ENCODE measurements at places on chromosomes 12 and 14.

GRCh38 chr12:108798551-108799221, 58.7 kb downstream of the SSH1 start:
- peak; percentile 34 for DNase-seq

GRCh38 chr14:77647853-77648252, 31.4 kb upstream of the SPTLC2 start:
- DNase-seq: no peak

- DNase-seq: no peak
These were observed 571.4 kb downstream of the NOVA1 start for GRCh38 chr14:26026384-26026783.

DNA sequence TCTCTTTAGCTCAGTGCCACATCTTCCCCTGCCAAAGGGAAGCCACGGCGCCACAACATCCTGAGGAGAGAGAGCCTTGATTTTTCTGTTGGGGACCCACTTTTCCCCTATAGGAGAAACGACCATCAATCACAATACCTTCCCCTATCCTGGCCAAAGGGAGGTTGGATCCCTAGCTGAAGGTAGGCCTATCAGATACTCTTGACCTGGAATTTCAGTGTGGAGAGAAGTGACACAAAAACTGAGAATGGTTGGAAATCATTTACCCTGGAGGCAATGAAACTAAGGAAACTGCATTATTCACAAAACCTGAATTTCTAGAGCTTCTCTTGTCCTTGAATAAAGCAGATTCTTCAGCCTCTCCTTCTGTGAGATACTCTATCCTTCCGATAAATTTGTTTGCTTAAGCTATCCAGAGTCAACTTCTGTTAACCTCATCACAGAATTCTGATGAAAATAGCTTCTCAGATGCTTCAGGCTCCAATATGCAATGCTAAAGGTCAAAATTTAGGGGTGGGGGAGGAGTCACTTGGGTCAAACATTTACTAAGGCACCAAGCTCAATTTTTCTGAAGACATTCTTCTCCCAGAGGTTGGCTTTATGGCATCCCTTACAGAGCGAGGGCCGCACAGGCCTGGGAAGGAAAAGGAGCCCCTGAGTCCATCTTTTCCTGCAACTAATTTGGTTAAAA, 27.0 kb upstream of the DUSP6 start:
- no peak for DNase-seq

- DNase-seq: no peak
These were observed 581.5 kb upstream of the TMEM132C start for GRCh38 chr12:127685491-127685890.

DNA sequence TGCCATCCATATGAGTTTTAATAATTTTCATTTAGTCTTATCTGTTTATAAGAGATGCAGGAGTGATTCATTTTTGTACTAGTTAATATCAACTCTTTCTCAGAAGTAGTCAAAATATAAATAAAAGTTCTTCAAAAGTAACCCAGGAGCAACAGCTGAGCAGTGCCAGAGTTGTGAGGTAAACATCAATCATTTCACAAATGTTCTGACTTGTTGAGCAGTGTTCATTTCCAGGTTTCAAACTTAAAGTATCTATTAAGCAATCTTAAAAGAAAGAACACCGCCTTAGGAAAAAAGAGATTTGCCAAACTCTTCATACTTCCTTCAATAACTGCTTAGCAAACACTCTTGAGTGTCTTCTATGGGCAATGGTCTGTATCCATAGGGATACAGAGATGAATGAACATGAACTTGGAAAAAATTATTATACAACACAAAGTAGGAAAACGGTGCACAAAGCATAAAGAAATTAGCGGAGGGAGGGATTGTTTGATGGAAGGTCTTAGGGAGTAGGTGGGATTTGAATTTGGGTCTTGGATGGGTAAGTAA, 41.9 kb upstream of the POC1B start:
- no peak for DNase-seq

GRCh38 chr12:109606320-109607028, 32.9 kb downstream of the MVK start:
- no peak for DNase-seq

DNA sequence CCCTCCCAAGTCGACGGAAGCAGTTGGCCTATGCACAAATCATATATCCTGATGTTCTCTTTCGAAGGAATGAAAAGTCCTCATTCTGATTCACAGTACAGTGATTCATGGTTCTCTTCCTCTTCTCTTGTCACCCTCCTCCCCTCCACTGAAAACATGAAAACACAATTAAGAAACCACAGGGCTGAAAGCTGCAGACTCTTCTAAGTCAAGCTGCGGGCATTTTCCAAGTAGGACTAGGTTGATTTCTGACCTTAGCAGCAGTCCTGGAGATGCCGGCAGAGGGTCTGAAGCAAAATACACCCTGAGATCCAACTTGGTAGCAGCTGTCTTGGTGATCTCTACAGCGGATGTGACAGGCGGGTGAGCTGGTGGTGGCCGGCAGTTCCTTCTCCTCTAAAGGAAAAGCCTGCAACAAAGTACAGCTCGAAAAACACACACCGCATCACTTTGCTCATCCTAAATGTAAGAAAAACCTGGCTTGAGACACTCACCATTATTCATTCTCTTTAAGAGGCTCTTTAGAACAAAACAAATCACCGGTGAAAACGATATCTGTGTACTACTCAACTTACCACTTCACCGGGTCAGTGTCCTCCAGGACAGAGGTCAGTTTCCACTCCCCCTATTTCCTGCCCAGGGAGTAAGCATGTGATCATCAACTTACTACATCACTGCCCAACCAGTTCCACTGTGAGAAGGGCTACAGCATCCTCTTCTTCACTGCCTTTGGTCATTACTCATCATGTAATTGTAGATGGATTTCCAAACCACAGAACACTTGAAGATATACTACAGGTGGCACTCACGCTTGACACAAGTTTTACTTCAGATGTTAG, 6.0 kb downstream of the TMCC3 start:
- no peak for DNase-seq

- no peak for DNase-seq
These were observed 256.2 kb downstream of the AEBP2 start for GRCh38 chr12:19695244-19696098.

- no peak for DNase-seq
These were observed 27.8 kb downstream of the CLIP1 start for GRCh38 chr12:122394626-122395194.

GRCh38 chr14:75204116-75204515, 27.7 kb upstream of the TMED10 start:
- DNase-seq: no peak
